Stomach (tissue), 19 donors: ENCODE measurements at places on chromosomes 5 and 9. TPM values are rescaled to one million over a fixed set of nuclear protein-coding genes. Genes with fewer than 3 reads are reported as not detected.

- DNase-seq, result no peak
Measured at GRCh38 chr5:177474846-177475562, 1.6 kb upstream of the DBN1 start.

DNA sequence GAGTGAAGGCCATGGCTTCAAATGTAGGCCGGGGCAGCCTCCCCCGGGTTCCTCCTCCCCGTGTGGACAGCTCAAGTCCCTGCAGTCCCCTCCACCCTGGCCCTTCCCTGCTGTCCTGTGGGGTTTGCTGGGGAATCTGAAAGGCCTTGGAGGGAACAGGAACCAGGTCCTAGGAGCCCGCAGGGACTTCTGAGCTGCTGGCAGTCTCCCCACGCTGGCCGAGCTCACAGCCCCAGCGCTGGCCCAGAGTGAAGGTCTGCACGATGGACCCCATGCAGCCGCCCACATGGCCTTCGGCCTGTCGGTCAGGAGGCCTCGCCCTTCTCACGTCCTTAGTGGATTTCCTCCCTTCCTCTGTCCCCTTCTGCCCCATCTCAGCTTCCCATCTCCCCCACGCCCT is 25.7 kb upstream of the NOTCH1 start:
- DNase-seq, result no peak

DNA sequence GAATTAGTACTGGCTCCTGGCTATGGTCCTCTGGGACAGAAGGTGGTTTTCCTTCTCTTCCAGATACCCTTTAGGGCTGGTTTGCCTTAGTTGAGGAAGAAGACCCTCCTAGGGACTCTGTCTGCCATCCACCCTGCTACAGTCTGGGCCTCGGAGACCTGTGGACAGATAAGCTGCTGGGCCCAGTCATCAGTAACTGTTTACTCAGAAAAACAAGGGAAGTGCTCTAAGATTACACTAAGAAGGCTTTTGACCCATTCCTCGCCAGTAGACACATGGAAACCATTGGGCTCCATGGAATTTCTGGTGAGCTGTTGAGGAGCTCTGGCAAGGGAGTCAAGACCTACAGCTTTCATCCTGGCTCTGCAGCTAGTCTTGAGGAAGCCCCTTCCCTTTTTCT is 31.2 kb downstream of the LARP1 start:
- no peak for DNase-seq

DNA sequence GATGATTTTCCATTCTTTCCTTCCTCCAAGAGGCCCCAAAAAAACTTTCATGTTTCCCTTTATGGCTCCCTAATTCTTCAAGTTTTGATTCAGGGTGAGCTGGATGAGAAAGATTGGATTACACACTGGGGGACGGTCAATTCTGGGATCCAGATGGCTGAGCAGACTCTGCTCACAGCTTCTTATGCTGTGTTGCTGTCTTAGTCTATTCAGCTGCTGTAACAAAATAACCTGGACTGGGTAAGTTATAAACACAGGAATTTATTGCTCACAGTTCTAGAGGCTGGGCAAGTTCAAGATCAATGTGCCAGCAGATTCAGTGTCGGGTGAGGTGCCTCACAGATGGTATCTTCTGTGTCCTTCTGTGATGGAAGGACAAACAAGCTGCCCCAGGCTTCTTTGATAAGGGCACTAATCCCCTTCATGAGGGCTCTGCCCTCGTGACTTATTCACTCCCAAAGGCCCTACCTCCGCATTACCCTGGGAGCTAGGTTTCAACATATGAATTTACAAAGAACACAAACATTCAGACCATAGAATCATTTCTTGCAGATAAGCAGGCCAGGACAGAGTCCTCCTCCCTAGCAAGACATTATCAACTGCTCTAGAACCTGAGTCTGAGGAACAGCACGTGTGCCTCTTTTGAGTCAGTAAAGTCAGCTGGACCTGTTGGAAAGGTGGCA is 23.1 kb upstream of the SMAD5 start:
- DNase-seq, result no peak

DNA sequence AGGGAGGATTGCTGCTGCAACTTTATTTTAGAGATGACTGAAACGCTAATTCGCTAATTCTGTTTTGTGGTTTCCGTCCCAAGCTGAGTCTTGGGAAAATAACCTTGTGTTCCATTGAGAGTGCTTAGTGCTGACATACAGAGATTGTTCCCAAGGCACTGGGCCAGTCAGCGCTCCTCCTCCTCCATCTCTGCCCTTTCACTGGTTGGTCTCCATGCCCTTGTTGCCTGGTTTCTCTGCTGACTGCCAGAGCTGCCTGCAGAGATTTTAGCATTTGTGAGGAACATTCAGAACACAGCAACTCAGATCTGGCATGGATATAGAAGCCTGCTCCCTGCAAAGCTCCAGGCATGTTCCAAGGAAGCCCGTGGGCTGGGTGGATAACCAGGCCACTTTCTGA is 126.0 kb upstream of the IRX2 start:
- no peak for DNase-seq

GRCh38 chr5:43207601-43208000 is 15.6 kb downstream of the NIM1K start:
- no peak for DNase-seq

- DNase-seq, result peak; percentile 43
Measured at GRCh38 chr5:78627175-78627574, 21.4 kb downstream of the LHFPL2 start.

DNA sequence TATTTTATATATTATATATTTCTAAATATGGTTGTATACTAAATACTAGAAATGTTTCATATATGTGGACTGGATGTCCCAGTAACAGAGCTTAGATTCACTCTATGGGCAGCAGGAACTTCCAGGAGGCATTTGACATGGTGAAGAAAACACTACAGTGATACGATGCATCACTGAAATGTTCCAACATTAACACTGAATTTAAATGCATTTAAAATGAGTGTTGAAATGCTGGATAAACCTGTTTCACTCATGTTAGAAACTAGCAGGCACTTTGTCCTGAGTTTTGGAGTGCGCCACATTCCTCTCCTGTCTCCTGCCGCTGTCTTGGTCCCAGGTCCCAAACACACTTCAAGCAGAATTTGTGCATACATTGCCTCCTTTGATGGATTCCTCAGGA is 237.8 kb upstream of the NFIL3 start:
- DNase-seq, result no peak

GRCh38 chr9:4147476-4148230 is 152.2 kb downstream of the GLIS3 start:
- peak; percentile 64 for DNase-seq

- no peak for DNase-seq
Measured at GRCh38 chr5:33563983-33564908, 123.5 kb downstream of the TARS1 start.

GRCh38 chr5:83197326-83197967 is 120.1 kb downstream of the XRCC4 start:
- DNase-seq, result no peak

Gene LRRC70
- 7.7 TPM for total RNA-seq

Gene OBP2B
- total RNA-seq, result not detected

Gene SHISAL2B
- not detected for total RNA-seq

Gene MARCOL
- total RNA-seq, result not detected

Gene RMRP
- total RNA-seq, result 23,544 TPM

Gene IFNE
- total RNA-seq, result not detected
